ENCODE measurements at places on chromosomes 11 and 22.

DNA sequence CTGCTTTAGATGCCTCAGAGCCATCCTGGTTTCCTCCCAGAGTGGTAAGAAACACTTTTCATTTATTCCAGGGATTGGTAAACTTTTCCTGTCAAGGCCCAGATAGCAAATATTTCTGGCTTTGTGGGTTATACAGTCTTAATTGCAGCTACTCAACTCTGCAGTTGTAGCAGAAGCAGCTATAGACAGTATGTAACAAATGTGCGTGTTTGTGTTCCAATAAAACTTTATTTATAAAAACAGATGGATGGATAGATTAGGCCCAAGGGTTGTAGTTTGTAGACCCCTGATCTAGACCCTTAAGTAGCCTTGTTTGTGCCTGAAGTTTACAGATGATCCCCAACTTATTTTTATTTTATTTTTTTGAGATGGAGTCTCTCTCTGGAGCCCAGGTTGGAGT, 17.9 kb downstream of the NNMT start:
- DNase-seq = no peak

DNA sequence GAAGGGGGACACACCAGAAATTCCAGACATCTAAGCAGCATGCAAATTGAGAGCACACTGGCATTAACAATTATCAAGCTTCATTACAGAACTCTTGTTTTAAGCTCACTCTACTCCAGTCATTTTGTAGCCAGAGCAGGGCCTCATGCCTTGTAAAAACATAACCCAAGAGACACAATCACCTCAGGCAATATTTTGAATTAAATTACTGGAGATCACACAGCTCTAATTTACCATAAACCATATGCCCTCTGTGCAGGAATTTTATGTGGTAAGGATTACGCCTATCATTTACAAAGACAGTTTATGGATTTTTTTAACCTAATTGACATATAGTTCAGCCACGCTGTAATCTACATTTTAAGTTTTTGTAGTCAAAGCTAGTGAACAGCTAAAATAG, 414.1 kb upstream of the DDI1 start:
- DNase-seq = no peak

DNA sequence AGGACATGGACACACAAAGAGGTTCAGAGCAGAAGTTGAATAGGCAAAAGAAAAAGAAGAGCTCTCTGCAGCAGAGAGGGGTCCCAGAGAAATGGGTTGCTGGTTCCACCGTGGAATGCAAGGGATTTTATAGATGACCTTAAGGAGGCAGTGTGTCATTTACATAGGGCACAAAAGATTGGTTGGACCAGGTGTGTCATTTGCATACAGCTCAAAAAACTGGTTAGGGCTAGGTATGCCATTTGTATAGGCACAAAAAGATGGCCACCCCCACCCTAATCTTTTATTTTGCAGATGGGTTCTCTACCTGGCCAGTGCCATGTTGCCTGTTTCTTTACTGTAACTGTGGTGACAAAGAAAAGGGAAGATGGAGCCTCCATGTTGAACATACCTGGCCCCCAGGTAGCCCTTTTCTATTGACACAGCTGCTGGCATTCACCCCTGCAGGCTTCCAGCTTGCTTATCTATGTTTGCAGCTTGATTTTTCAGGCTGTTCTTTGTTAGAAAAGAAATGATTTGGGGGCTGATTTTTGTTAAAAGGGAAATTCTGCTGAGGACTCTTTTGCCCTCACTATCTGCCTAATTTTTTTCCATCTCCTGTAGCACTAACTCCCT, 3.1 kb upstream of the CAVIN3 start:
- no peak for DNase-seq

GRCh38 chr22:29325785-29326315, 10.4 kb upstream of the RASL10A start:
- DNase-seq = no peak

GRCh38 chr11:11836676-11837231, 5.0 kb upstream of the USP47 start:
- DNase-seq = no peak

- no peak for DNase-seq
Observed at GRCh38 chr11:72836111-72836510, 21.9 kb downstream of the ATG16L2 start.

All from hematopoietic multipotent progenitor cell treated with erythropoietin and hydrocortisone succinate and interleukin-3 and kit ligand, for 17 days (in vitro differentiated cells).